ENCODE measurements at places on chromosomes 3 and 15.
A peak's percentile ranks its signal among the peaks of the same experiment; 100 is the strongest.

GRCh38 chr3:183151086-183151485, 11.4 kb downstream of the LAMP3 start:
- no peak for DNase-seq

DNA sequence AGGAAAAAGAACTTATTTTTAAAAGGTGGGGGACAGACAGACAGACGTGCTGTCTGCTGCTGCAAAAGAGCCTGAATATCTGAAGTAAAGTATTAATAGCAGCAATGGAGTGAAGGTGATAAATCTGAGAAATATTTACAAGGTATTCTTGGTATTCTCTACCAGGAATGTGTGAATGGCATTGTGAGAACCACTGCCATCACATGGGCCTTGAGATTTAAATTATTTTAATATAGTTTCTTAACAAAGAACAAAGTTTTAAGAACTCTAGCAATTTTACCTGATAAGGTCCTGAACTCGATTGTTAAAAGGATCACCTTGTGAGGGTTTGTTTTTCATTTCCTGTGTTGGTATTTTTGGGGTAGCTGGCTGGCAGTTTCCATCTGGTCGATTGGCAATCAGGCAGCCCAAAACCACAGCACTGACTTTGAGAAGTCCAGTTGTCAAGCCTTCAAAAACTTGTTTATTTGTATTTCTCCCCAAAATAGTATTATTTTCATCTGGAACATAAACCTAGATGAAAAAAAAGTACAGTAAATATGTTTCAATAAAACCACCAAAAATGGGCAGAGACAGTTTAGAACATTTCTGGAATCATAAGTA, 97.3 kb downstream of the ISL2 start:
- no peak for DNase-seq

GRCh38 chr15:95458721-95459120, 871.8 kb upstream of the NR2F2 start:
- no peak for DNase-seq

DNA sequence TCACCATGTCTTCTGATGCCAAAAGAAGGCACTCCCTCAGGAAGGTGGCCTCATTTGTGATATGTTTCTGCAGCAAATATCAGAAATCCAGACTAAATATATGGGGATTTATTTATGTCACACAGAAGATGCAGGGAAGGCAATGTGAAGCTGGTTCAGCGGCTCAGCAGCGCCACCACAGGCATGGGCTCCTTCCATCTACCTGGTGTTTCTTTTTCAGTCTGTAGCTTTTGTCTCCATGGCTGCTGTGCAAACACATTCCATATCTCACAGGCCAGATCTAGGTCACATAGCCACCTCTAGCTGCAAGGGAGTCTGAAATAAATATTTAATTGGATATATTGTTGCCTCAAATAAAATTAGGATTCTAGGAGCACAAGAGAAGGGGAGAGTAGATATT, 502.1 kb upstream of the IL12A start:
- peak; percentile 36 for DNase-seq

DNA sequence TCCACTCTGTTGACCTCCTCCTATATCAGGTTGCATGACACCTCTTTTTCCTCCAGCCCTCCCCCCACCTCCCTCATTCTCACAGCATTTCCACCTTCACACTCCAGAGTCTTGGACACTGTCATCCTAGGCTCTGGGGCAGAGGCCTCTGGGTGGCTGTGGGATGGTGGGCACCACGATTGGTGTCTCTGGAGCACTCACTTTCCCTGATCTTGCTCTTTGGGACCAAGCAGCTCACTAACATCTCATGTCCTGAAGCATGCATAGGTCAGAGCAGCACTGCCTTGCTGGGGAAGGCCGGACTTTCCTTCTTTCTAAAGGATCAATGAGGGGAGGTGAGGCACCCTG, 14.9 kb downstream of the ZBTB47 start:
- no peak for DNase-seq

DNA sequence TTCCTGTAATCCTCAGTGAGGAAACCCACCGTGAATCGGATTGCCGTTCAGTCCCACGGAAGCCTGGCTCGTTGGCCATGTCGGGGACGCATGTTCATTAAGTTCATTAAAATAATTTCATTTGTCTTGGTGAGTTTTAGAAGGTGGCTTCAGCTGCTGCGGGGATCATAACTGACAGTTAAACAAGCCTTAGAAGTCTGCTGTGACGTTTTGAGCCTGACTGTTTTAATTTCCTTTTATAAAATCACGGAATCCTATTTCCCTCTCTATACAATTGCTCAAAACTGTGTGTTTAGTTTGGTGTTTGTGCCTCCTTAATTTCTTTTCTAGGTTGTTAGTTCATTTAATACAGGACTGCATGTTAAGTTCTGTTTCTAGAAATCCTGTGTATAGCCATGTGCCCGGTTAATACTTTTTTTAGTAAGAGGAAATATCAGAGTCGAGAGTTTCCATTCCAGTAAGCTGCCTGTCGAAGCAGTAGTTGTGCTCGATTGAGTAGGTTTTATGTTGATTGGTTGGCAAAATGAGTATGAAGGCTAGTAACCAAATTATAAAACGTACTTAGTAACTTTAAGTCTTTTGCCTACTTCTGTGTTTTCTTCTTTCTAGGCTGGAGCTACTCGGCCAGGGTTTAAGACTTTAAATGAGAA, 705 bp downstream of the NIPA2 start:
- no peak for DNase-seq

GRCh38 chr15:49815526-49815925, 194.7 kb downstream of the DTWD1 start:
- DNase-seq = no peak

GRCh38 chr3:183069086-183069485, 30.2 kb downstream of the MCCC1 start:
- no peak for DNase-seq

GRCh38 chr3:53357458-53357857, 10.1 kb upstream of the DCP1A start:
- DNase-seq = no peak

- no peak for DNase-seq
Measured at GRCh38 chr3:44427683-44428082, 49.8 kb downstream of the ZNF445 start.

DNA sequence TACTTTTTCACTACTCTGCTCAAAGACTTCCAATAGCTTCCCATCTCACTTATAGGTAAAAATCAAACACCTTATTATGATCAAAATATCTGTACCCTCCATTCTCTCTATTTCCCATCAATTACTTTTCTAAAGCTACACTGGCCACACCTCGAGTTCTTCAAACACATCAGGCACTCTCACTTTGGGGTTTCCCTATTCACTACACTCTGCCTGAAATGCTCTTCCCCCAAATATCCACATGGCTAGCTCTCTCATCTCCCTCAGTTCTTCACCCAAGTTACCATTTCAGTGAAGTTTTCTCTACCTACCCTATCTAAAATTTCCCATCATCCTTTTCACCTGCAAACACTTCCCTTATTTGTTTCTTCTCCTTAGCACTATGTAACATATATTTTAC, 14.8 kb downstream of the UBE3A start:
- no peak for DNase-seq

DNA sequence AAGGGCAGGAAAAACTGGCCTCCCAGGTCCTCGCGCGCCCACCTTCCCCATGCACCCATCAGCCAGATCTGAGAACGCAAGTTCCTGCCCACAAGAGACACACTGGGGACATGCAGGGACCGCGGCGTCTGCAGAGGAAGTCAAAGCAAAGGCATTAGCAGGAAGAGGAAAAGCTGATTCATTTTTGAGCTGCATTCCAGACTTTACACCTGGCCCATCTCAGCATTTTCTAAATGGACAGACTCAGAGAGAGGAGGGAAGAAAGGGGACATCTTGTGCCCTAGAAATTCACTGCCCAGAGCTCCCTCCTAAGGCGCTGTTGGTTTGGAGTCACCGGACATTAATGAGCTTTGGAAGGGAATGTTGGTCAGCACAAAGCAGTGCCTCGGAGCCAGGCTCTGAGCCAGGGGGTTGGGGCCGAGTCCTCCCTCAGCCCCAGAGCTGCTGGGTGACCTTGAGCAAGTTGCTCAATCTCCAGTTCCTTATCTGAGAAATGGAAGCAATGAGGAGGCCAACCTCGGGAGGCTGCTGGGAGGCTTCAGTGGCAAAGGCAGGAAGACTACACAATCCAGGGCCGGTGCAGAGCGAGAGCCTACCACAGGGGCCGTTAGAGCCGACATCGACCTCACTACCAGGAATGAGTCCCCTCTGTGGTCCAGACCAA, 150.5 kb upstream of the IQSEC1 start:
- DNase-seq = no peak

GRCh38 chr3:196222876-196223595, 6.7 kb downstream of the SLC51A start:
- no peak for DNase-seq

- no peak for DNase-seq
Measured at GRCh38 chr3:126137490-126138130, 42.8 kb downstream of the ALDH1L1 start.

DNA sequence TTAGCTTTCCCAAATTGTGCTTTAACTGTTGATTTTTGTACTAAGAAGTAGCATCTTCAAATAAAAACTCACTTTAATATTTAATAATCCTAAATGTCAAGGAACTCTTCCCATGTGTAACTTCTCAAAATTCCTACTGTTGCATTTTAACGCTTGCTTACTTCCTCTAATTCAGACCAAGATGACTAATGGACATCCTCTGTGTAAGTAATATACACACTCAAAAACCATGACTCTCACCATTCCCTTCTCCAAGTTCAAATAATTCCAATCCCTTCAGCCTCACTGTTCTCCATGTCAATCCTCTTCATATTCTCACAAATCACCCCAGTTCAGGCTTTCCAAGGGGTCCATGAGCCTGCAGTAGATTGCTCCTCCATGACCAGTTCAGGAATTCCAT, 13.0 kb downstream of the MRPL46 start:
- DNase-seq = no peak

DNA sequence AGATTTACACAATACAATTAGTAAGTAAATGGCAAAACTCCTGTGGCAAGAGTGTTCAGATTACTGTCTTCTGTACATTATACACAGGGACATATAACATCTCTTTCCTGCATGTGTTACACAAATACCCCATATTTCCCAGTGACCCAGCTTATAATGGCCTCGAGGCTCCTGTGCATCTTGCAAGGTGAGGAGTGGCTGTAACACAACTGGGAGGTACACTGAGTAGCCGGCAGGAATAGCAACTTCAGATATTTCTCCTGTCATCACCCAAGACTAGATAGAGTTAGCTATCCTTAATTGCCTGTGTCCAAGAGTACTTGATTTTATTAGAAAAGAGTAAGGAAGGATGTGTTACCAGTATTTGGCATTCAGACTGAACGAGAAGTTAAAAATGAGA, 5.6 kb downstream of the GMPS start:
- DNase-seq = no peak

GRCh38 chr3:77309460-77309859, 269.6 kb downstream of the ROBO2 start:
- no peak for DNase-seq

Data from HEK293T (cell line).